ENCODE measurements at places on chromosomes 5 and 9.

- no peak for DNase-seq
Measured at GRCh38 chr5:59169081-59169767, 586.3 kb downstream of the RAB3C start.

DNA sequence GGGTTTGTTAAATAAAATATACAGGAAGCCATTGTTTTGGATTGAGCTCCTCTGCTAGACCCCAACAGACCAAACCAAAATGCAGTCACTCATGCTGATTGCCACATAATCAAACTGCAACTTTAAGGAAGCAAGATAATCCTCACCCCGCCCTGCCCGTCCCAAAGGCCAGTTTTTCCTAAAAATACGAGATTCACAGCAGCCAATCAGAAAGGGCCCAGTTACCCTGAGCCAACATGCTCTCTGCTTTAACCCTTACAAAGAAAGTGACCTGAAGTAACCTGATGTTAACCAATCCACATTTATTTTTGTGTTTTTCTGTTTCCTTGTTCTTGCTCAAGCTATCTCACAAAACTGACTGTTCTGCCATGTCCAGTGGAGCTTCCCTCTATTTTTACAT, 21.5 kb upstream of the RNF20 start:
- DNase-seq, result no peak

DNA sequence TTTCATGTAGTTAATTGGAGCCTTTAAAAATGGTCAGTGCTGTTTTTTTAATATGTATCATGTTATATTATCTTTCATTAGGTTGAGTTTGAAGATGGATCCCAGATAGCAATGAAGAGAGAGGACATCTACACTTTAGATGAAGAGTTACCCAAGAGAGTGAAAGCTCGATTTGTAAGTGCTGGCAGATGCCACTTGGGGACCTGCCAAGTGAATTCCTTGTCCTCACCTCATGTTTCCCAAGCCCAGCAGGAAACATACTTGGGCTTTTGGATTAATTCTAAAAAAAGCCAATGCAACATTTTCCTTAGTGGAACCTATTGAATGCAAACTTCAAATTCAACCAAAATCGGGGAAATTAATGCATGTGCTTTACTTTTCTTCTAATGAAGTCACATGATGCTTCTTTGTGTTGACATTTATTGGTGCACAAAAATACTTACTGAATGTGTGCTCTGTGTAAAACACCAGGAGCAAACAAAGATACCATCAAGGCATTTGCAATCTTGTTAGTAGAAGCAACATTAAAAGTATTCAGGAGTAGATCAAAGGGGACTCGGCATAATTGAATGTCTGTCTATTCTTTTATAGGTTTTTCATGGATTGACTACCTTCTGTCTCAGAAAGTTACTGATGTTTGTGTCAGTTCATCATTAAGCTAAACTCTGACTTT, 412.1 kb downstream of the KDM4C start:
- DNase-seq, result no peak

- DNase-seq, result peak; percentile 32
Measured at GRCh38 chr5:158521995-158522394, 577.7 kb downstream of the EBF1 start.

DNA sequence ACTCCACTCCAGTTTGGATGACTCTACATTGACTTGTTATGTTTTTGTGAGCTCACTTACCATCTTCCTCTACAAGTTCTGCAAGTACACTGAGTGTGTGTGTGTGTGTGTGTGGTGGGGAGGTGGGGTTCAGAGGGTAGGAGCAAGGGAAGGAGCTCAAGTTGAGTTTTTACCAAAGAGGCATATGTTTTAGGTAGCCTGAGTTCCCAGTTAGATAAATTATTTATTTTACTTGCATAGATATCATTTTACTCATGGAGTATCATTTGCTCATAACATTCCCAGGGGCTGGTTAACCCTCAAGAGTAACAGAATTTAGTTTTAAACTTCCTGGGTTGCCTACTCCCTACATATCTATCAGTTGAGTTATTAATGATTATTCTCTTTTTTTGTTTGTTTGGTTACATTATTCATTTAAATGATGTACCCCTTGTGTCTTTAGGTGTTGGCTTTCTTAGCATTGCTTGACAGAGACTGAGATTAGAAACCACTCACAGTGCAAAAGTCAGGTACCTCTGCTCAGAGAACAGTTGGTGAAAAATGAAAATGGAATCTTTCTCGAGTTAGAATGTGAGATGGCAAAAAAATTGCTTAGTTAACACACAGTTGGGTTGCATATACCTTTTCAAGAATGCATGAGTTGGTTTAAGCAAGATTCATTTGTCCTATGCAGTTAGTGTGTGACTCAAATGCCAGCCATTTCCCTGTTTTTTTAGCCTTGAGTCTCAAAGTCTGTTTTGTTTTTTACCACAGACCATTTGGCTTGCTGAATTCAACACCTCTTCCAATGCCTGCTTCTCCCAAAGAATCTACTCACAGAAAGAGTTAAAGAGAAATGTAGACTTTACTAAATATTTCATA, 29.2 kb downstream of the TNFSF8 start:
- peak; percentile 54 for DNase-seq

DNA sequence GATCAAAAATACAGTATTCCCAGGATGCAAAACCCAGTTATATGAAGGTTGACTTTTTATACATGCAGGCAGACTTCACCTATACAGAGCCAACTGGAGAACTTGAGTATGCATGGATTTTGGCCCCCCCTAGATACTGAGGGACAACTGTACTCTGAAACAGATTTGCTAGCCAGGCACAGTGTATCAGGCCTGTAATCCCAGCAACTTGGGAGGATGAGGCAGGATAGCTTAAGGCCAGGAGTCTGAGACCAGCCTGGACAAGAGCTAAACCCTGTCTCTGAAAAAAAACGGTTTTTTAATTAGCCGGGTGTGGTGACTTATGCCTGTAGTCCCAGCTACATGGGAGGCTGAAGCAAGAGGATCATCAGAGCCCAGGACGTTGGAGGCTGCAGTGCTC, 21.9 kb downstream of the PTBP3 start:
- no peak for DNase-seq

DNA sequence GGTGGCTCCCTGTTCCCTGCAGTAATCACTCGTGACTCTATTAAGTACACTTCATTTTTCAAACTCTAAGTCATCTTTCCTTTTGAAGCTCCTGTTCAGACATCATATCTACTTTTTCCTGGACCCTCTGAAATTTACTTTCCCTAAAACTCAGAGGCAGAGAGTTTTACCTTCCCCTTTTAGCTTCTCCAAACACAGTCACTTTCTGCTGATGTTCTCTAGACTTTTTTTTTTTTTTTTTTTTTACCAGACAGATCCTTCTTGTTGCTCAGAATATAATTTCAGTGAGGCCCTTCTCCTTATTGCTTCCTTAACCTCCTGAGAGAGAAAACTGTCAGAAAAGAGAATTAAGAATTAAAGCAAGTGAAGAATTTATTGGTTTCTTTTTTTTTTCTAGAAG, 86.6 kb upstream of the LRRTM2 start:
- no peak for DNase-seq

DNA sequence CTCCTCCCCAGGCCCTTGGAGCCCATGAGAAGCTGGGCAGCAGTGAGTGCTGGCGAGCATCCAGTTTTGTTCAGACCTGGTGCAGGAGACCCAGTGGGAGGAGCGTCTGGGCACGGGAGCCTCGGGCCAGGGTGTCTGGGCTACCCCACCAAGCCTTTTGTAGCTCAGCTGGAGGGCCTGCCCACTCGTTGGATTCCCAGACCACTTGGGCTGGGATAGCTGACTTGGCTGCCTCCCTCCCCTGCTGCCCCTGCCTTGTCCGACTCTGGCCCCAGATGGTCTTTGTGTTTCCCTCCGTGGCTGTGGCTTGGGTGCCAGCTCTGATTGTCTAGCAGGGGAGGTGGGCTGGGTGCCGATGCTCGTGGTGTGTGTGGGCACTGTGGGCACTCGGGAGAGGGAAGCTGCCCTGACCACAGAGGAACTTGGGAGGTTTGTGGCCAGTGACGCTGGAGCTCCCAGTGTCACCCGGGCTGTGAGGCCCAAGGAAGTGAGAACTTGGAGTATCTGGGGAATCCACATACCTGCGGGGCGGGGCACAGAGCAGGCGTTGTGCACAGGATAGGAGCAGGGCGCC, 47.3 kb downstream of the WNK2 start:
- no peak for DNase-seq

All from amniotic epithelial cell (primary cell).